ENCODE measurements at places on chromosomes 13 and 19. TPM values are rescaled to one million over a fixed set of nuclear protein-coding genes. Genes with fewer than 3 reads are reported as not detected.

GSX1 gene
- not detected for total RNA-seq

NLRP11 gene
- total RNA-seq = 4.9 TPM

DNA sequence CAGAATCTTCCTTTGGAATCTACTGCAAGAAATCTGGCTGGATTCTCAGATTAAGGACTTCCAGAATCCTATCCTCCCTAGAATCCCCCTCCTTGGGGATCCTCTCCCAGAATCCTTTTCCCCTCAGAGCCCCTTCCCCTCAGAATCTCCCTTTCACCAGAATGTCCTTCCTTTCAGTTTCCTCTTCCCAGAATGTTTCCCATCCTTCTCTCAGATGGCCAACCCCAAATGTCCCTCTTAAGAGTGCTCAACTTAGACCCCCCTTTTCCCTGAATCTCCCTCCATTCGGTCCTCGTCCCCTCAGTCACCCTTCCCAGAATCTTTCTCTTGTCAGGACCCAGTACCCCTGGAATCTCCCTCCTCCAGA is 584 bp upstream of the RPS16 start:
- DNase-seq = no peak

DNA sequence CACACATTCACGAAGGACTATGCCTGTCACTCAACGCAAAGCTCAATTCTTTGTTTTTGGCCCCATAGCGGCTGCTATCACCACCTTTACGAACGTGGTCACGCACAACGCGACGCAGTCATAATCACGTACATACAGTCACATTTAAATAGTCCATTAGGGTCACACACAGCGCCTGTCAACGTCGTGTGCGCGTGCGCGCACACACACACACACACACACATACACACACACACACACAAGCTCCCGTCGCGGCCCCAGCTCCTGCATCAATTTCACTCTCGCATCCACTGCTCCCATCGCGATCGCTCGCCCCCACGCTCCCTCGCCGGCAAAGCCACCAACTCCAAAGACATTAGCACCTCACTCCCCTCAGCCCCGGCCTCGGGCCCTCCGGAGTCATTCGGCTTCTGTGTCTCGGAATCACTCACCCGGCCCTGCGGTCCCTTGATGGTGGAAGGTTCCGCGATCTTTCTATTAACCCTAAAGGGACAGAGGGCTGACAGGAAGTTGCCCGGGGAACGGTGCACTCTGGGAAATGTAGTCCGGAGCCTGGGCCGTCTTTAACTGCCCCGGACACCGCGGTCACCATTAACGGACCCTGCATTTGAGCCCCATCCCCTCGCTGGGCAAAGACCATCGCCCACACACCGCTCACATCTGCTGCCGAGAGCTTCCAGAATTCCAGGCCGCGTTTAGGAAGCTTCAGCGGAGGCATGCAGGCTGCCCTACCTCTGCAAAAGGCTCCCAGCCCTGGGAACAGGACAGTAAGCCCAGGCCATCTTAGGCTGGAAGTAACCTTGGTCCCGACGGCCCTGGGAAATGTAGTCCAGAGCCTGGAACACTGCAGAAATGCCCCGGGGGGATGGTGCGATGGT is at the start of gene ZNF790:
ZNF790 (minus strand) TSS at position 482 of the 878 bp plus-strand sequence. CDS start 12,768 bp downstream, outside the sequence.
- DNase-seq = peak; percentile 97

DNA sequence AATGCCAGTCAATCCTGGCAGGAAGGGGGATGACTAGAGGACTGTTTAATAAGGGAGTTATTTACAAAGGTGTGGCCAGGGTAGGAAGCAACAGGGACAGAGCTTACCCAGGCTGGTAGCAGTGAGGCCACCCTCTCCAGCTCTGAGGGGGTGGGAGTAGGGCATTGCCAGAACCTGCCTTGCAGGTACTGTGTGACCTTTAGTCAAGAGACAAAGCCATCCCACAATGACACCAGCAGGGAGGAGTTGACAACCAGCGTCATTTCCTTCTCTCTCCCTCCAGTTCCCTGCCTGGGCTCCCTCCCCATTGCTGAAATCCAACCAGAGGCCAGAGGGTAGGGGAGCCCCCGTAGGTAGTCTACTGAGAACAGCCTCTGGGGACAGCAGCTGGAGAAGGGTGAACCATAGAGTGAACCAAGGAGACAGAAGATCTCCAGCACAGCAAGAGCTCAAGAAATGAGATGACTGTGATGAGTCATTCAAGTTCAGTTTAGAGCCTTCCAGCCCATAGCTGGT is 33.3 kb upstream of the SPATA13 start:
- DNase-seq = no peak

DNA sequence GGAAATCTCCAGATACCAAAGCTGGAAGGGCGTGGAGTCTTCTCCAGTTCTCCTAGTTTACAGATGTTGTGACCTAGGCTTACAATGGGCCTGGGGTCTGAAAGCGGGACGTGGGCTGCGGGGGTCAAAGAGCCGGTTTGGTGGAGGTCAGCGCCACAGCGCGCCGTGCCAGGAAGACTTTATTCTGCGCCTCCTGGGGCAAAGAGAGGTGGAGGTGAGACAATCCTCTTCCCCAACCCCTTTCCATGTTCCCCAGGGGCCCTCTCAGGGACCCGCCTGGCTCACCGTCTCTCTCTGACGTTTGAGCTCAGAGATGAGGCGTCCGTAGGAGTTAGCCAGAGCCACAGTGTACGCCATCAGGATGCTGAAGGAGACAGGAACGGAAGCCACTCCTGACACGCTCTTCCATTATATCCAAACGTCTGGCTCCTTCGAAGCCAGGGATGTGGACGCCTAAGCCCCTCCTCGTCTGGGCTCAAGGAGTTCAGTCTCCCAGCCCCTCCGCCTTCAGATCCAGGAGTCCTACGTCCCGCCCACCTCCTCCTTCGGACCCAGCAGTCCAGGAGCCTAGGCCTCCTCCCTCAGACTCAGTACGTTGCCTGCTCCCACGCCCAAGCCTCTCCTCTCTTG is 776 bp upstream of the LENG1 start:
- DNase-seq = no peak
